ENCODE measurements at places on chromosomes 5 and 9.

- DNase-seq: no peak
These were observed 60.8 kb downstream of the TSTD2 start for GRCh38 chr9:97572196-97572891.

GRCh38 chr5:61596265-61596664 is 264.2 kb downstream of the ZSWIM6 start:
- no peak for DNase-seq

DNA sequence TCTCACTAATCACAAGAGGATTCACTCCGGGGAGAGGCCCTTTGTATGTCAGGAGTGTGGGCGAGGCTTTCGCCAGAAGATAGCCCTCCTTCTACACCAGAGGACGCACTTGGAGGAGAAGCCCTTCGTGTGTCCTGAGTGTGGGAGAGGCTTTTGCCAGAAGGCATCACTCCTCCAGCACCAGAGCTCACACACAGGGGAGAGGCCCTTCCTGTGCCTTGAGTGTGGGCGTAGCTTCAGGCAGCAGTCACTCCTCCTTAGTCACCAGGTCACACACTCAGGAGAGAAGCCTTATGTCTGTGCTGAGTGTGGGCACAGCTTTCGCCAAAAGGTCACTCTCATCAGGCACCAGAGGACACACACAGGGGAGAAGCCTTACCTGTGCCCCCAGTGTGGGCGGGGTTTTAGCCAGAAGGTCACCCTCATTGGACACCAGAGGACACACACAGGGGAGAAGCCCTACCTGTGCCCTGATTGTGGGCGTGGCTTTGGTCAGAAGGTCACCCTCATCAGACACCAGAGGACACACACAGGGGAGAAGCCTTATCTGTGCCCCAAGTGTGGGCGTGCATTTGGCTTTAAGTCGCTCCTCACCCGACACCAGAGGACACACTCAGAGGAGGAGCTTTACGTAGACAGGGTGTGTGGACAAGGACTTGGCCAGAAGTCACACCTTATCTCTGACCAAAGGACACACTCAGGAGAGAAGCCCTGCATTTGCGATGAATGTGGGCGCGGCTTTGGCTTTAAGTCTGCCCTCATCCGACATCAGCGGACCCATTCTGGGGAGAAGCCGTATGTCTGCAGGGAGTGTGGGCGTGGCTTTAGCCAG is 27.8 kb downstream of the NUTM2F start:
- no peak for DNase-seq

- DNase-seq: no peak
These were observed 62.9 kb downstream of the NREP start for GRCh38 chr5:111694133-111694532.

GRCh38 chr5:73189871-73190376 is 16.9 kb downstream of the TMEM174 start:
- no peak for DNase-seq

- no peak for DNase-seq
These were observed 175.3 kb downstream of the SLF1 start for GRCh38 chr5:94793816-94794198.

- DNase-seq: peak; percentile 38
These were observed 9.0 kb downstream of the CD274 start for GRCh38 chr9:5459289-5459829.

- DNase-seq: no peak
These were observed 38.3 kb upstream of the RORB start for GRCh38 chr9:74458832-74459231.

DNA sequence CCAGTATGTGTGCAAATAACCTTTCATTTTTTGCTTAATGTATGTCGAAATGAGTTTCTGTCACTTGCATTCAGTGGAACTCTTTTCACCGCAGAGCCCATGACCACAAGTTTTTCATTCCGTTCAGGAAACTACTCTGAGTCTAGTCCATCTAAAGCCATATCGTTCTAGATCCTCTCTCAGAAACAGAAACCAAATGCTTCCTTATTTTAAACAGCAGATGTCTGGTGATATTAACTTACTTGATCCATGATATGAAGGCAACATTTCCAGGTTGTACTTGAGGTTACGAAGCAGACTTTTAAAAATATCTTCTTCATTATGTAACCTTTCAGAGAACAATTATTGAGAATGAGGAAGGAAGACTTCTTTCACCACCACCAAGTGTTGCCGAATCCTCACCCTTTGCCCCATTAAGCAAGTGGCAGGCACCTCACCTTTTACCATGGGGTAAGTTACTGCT is 72.4 kb upstream of the GNAQ start:
- no peak for DNase-seq

DNA sequence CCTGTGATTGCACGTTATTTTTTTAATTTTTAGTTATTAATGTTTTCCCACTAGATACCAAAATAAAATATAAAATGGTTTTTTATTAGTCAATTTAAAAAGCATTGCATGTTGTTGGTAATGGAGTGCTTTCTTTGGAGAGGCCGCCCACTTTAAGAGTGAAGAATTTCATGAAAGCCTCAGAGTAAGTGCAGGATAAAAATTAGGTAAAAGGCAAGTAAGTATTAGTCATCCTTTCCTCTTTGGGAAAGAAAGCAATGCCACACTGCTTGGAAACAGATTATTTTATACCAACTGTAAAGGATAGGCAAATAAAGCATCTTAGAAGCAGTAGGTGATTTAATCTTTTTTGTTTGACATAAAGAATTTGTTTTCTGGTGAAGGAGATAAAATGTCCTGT is 62.9 kb downstream of the HSD17B4 start:
- no peak for DNase-seq

- no peak for DNase-seq
These were observed 123.4 kb downstream of the BOD1 start for GRCh38 chr5:173493040-173493439.

- no peak for DNase-seq
These were observed 703.9 kb downstream of the EFNA5 start for GRCh38 chr5:106966686-106967315.

GRCh38 chr5:134554319-134555222 is 29.1 kb downstream of the JADE2 start:
- DNase-seq: peak; percentile 32

- no peak for DNase-seq
These were observed 47.4 kb upstream of the FAM120AOS start for GRCh38 chr9:93500571-93501298.

- no peak for DNase-seq
These were observed 59.6 kb upstream of the FAM120A start for GRCh38 chr9:93391898-93392297.

DNA sequence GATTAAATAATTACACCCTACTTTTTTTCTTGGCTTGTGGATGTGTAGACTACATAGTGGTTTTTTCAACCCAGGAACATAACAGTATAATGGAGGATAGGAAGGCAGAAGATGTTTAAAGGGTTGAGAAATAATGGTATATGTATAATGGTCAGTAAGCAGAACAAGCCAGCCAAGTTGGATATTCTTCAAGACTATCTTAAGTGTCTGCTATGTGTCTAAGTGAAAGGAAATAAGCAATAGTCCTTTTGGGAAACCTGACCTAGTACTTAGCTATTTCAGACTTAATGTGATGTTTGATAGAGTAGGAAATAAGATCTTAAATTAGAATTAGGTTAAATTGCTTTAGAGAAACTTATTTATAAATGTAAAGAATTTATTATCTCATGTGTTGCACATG is 85.7 kb downstream of the PTPDC1 start:
- DNase-seq: no peak

DNA sequence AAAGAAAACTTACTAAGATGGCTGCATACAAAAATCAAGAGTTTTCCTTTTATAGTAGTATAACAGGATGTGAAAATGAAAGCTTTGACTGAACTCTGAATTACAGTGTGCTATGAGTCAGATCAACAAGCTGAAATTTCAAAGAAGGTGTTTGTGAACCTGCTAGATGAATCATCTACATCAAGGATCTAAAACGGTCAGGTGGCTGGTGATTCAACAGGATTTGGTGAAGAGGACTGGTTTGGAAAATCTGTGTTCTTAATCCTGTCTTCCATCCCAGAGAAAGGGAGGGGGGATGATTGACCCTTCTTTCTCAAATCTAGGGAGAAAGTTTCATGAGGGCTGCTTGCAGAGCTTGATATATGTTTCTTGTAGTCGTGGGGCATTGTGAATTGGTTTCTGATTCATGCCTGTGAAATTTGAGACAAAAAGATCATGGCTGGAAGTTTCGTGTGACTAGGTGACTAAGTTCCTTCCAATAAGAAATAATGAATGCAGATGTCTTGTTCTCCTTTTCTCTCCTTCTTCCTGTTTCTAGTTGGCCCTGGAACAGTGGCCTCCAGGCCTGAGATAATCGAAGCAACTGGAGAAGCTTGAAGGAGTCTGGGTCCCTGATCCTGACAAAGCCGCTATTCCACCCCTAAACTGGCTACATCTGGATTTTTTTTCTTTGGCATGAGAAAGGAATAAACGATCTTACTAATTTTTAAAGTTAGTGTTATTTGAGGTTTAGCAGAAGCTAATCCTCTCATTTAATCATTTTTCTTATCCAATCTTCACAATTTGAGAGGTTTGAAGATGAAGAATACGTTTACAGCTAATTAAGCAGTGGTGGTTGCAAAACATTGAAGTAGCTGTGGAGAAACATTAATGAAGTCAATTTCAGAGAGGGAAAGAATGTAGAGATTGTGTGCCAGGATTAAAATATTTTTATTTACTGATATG is 67.2 kb downstream of the MRPS30 start:
- peak; percentile 1 for DNase-seq

DNA sequence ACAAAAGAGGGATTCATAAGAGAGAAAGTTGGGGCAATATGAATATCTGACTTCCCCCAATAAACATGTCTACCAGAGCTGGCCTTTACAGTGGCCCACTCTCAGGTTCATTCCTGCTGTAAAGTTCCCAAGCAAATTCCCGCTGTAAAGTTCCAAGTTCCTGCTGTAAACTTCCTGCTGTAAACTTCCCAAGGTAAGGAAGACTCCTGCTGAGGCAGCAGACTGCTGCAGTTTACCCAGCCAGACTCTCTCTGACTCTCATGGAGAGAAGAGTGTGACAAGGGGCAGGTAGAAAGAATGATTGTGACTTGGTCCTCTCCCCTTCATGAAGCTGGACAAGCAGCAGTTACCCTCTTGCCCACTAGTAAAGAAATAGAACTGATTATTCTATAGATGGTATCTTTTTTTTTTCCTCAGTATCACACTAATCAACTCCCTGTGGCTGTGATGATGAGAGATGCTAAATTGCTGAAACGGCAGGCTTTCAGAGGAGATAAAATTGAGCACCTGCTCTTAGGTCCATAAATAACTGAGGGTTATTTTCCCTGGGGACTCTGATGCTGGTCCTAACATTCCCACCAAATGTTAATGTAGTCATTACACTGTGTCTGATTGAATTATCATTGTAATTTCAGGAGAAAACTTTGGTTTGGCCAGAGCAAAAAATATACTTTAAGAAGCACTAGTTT is 220.4 kb downstream of the PARP8 start:
- no peak for DNase-seq

- no peak for DNase-seq
These were observed 239.1 kb upstream of the NUDT12 start for GRCh38 chr5:103801681-103802080.

DNA sequence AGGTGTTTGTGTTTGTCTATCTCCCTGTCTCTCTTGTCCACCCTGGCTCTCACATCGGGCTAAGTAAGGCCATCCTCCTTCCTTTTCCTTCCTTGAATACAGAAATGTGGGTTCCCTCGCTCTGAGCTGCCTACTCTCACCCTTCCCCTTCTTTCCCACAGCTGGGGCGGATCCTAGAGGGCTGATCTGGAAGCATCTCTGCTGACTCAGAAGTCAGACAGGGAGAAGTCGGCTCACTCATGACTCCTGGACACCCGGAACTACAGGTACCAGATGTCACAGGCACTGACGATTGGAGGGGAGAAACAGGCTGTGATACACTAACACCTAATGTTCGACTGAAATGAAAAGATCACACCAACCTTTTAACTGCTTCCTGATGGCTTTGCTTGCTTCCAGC is 41.3 kb downstream of the PTPN3 start:
- DNase-seq: no peak

DNA sequence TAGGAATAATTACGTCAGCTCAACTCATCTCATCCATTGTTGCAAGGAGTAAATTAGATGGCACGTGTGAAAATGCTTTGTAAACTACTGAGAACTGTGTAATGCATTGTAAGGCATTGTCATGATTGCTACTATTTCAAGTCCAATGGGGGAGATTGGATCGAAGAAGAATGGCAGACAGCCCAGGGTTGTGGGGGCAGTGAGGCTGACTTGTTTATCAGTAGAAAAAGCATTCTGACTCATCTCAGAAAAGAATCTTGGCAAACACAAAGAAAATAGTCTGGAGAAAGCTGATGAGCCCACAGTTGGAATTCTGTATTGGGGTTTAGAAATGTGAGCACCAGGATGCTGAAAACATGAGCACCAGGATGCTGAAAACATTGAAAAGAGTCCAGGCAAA is 28.0 kb upstream of the DAP start:
- no peak for DNase-seq

GRCh38 chr9:77435688-77436087 is 212.4 kb downstream of the GNA14 start:
- no peak for DNase-seq

GRCh38 chr5:20974426-20974825 is 986.4 kb upstream of the CDH18 start:
- no peak for DNase-seq

DNA sequence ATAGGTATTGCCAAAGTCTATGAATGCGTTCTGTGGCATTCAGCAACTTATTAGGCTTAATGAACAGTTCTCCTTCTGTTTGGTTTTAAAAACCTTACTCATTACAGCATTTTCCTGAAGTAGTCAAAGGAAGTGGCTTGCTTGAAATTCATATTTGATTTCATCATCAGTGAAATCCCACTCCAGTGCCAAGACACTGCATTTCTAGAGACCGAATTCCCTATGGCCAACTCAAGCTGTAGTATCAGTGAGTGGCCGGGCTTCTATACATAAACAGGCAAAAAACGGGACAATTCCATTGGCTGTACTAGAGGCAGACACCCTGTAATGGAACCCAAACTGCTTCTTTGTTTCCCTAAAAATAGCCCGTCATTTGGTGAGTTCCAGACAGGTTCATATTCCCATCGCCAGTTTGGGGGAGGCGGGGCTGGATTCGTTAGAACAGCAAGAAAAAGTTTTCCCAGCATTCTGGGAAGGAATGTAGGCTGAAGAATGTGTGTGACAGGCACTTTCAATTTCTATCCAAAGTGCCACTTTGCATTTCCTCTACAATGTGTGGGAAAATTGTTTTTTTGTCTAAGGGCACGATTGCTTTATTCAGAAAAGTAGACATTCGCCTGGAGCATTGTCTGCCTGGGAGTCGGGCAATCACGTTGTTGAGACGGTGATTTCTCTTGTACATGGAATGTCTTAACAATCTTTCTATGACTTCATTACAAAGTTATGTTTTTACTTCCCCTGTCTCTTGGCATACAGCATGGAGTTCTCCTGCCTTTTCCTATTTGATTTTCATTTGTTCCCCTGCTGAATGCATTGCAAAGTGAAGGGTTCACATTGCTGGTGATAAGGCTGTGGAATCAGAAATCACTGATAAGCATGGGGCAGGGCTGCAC is 141.8 kb upstream of the MAST4 start:
- DNase-seq: no peak

GRCh38 chr9:8871396-8871795 is 1071.8 kb upstream of the DMAC1 start:
- DNase-seq: no peak

Data from activated CD4-positive, alpha-beta T cell treated with anti-CD3 and anti-CD28 coated beads, Interleukin-2, amount 50 U/mL, for 24 hours (primary cell).